CD8-positive, alpha-beta T cell (primary cell): ENCODE measurements at places on chromosomes 12 and 14.
A peak's percentile ranks its signal among the peaks of the same experiment; 100 is the strongest.

GRCh38 chr12:86256163-86256562 lies at the start of gene MGAT4C:
TSS of gene MGAT4C (minus strand) at chr12:86256391.
- no peak for DNase-seq

GRCh38 chr12:90905691-90906370 lies 49.1 kb downstream of the CCER1 start:
- DNase-seq = no peak

DNA sequence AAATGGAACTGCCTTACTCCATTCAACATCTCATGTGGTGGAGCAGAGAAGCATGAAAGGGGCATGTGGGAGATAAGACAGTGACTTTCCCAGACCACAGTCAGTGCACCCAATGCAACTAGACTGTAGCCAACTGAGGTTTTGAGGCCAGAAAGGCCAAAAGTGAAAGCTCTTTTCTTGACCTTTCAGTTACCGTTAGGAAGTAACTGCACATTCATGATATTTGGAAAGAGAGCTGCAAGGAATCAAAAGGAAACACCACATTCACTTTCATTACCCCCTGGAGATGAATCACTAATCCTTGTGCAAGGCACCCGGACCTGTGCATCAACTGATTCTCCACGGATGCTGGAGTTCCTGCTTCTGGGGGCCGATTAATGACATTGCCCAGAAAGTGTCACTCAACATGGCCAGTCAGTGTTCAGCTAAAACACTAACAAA lies 72.9 kb upstream of the ELK3 start:
- DNase-seq = no peak

GRCh38 chr12:78739653-78740052 lies 124.9 kb upstream of the SYT1 start:
- no peak for DNase-seq

DNA sequence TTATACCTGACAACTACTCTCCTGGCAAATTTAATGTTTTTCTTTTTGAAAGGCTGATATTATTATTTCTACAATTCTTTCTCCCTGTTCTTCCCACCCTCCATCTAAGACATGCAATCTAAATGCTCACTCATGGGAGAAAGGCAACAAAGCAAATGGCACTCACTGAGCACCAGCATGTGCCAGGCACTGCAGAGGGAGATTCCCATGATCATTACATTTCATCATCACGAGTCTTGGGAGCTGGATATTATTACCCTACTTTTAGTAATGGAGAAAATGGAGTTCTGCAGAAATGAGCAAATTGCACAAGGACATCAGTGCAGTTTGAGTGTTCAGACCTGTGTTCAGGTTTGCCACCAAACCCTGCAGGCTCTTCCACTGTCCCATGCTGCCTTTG lies 27.9 kb downstream of the PPM1H start:
- DNase-seq = no peak

DNA sequence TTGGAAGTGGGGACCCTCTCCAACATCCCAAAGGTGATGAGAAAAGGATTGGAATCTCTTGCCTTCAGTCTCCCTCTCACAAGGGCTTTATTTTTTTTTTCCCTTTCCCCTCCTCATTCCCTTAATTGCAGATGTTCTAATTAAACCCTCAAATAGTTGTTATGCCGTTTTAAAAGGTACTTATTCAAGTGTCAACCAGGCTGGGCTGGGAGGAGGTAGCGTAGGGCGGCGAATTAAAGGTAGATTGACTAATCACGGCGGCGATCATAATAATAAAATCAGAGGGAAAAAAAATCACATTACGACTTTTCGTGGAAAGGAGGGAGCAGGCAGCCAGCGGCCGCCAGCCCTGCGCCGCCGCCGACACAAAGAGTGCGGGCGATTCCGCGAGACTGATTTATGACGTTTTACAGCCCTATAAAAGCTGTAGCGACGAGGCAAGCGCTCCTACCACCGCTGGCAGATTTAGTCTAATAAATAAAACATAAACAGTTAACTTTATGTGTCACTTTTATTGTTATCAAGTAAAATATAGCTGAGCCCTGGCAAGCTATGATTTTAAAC lies 1.7 kb upstream of the HOXC4 start:
- no peak for DNase-seq

GRCh38 chr12:43245947-43246346 lies 306.1 kb downstream of the ADAMTS20 start:
- DNase-seq = no peak

GRCh38 chr14:89641495-89642175 lies 224.6 kb upstream of the FOXN3 start:
- DNase-seq = no peak

GRCh38 chr14:100150932-100151587 lies 8.4 kb downstream of the DEGS2 start:
- DNase-seq = no peak

DNA sequence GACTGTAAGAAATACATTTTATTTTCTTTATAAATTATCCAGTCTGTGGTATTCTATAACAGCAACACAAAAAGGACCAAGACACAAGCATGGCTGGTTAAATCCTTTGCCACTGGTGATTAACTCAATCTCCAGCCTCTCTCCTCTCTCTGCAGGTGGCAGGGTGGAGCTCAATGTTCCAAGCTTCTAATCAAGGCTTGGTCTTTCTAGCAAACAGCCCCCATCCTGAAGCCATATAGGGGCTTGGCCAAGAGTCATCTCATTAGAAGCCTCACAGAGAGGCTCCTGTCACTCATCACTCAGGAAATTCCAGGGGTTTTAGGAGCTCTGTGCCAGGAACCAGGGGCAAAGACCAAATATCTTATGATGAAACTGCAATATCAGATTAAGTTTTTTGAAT lies 12.0 kb downstream of the C12orf75 start:
- no peak for DNase-seq

DNA sequence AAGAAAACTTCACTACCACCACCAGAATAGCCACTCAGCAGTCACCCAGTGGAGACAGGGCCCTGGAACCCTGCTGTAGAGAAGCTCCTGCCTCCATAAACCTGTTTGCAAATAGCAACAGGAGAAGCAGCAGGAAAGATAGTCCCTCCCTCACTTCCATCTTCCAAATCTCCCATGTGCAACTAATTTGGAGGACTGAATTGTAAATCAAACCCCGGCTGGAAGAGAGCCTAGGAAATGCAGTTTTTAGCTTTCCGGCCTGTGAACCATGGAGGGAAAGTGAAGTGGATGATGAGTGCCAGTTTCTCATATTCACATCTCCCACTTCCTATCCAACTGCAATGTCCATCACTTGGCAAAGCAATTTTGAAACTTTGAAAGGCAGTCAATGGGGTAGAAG lies 167.2 kb upstream of the FRMD6 start:
- DNase-seq = no peak

DNA sequence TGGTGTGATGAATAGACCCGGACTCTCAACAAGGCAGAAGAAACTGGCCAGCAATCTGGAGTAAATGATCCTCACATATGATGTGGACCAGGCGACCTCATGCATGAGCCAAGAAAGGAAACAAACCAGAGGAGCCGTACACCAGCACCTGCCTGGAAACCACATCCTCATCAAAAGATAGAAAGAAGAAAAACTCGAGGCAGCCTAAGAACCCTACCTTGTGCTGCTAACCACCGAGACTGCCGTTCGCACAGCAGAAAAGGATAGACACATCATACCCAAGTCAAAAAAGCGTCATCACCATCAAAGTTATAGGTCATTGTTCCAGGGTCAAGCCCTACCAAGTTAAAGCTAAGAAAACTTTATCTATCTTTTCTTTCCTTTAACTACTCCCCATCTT lies 66.7 kb downstream of the RESF1 start:
- DNase-seq = peak; percentile 40

DNA sequence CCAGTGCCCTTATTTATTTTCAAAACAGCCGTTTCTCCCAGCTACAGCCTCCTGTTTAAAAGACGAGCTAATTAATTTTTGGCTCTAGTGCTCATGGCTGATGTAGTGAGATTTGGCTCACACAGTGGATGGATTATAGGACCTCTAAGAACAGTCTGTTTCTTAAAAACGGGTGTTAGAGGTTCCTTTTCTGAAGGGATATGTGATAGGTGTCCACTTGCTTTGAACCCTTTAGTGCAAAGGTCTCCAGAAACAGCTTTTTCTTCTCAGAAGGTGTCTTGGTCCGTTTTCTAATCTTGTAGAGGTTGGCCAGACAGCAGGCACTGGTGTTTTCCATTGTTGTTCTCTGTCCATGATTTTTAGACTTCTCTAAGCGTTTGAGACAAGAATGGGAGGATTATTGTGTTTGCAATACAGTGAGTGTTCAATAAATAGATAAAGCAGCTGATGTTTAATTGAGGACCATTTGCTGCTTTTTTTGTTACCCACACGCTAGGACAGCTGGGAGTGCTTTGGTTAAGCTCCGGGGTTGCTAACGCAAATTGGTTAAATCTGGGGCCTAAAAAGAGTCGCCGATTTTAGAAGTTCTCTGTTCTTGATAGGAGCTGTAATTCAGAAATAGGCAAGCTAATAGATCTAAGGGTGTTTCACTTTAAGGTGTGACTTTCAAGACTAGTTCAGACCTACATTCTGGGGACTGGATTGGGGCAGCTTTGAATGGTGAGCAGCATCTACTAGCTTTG lies 1.0 kb downstream of the BORCS5 start:
- DNase-seq = peak; percentile 26
